Left renal pelvis (tissue), 4 donors: ENCODE measurements at places on chromosomes 3 and 15.

DNA sequence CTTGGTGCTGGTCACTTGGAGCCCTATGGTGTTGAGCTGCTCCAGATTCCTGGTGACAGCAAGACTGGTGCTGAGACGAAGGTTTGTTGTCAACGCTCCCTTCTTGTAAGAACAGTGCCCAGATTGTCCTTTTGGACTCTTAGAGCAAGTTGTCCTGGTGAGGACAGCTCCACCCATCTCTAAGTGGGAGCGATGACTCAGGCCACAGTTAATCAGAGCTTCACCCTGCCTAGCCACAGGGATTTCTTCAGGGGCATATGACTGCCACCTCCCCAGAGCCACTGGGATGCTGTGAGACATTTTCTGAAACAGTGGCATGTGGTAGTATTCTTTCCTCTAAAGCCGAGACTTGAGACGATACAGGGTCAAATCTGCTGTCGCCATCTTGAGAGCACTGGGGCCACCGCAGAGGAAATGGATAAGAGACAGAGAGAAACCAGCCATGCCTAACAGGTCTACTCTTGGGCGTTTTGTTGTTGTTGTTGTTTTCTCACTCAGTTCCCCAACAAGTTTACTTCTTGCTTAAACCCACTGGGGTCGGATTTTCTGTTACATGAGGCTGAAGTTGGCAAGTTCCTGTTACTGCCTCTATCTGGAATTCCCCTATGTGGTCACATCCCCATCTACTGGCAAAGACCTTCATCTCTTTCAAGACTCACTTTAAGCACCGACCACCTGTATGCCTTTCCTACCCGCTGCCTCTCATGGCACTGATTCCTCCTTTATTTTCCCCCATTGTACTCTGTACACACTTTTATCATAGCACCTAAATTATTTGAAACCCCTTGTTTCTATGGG lies 16.0 kb upstream of the PCOLCE2 start:
- DNase-seq = no peak

DNA sequence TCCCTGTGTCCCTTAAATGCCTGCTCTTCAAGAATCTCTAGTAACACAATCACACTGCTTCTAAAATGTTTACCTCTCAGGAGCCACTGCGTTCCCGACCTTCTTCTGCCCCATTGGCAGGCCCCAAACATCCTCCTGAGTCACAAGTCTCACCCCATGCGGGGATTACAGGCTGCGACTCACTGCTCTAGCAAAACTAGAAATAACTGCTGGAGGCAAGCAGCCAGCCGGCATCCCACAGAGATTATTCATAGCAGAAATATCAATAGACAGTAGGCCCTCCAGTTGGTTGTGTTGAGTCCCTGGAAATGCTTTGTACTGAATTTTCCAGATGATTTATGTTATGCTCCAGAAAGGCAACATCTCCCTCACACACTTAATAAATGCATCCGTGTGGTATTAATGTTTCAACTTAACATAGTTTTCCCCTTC lies 64.8 kb downstream of the RFTN1 start:
- DNase-seq = no peak

DNA sequence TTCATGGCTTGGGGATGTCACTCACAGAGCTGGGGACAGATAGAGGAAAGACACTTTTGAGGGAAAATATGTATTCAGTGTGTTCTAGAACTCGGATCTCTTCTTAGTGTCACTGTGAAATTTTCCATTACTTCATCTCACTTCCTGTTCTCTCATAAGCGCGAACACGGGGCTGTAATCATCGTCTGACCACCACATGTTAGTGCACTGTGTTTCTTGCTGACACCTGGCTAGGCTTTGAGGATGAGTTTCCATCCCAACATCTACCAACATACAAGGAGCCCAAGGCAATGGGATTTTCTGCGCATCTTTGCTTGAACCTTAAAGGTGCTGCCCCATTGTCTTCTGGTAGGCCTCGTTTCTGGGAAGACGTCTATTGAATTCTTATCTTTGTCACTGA lies 84.0 kb downstream of the LIPC start:
- no peak for DNase-seq

DNA sequence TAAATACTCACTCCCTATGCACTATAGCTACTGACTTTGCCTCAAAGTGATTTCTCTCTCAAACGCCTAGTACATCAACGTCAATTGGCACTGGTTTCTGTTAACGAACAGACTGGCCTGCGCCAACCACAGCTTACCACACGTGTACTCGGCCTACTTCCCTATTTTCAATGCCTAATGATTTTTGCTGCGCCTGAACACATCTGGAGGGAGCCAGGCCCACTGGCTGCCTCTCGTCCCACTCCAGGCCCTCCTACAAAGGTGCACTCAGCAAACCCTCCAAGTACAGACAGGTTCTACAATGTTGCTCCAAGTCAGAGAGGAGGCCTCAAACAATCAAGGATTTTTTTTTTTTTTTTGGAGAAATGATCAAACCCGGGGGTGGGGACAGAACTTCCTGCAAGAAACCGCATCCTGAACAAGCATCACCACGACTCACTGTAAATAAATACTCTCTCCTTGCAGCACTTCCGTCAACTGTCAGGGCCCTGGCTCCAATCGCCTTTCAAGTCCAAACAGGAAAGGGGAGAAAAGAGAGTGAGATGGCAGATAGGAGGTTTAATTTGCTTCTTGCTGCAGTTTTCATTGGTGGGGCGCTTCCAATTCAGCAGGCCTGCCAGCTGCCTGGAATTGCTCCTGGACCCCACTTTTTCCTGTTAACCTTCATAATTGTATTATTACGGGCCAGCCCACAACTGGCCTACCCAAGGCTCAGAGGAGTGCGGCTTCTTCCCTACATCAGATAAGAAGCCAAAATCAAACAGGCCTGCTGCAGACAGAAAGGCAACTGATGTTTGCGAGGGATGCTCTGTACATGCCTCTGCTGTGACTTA lies 139.3 kb downstream of the FOXP1 start:
- DNase-seq = no peak

- no peak for DNase-seq
Measured at GRCh38 chr15:39399600-39399999, 181.3 kb upstream of the THBS1 start.

DNA sequence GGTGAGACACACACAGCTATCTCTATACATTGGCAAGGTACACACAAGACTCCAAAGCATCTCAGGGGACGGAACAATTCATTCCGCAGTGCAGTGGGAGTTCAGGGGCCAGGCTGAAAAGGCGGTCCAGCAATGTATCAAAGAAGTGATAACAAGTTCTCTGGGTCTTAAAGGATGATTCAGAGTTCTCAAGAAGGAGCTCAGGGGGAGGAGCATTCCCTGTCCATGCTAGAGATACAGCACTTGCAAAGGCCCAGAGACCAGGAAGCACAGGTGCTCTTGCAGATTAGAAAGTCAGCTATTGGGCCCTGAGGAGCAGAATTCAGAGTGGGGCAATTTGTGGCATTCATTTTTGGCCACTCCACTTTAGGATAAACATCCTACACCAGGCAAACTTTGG lies 34.9 kb downstream of the MECOM start:
- no peak for DNase-seq

- DNase-seq = no peak
Measured at GRCh38 chr15:95284933-95285421, 1045.5 kb upstream of the NR2F2 start.

DNA sequence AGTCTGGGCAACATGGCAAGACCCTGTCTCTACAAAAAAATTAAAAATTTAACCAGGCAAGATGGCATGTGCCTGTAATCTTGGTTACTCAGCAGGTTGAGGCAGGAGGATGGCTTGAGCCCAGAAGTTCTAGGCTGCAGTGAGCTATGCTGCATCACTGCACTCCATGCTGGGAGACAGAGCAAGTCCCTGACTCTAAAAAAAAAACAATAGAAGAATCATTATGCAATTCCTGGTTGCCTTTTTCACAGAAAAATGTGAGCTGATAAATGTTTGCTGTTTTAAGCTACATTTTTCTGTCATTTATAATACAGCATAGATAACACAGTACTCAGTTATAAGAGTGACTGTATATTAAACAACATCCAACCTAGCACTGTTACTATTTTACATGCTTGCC lies 148.8 kb downstream of the SCAPER start:
- DNase-seq = no peak

- no peak for DNase-seq
Measured at GRCh38 chr15:27646531-27646930, 452.6 kb downstream of the OCA2 start.

DNA sequence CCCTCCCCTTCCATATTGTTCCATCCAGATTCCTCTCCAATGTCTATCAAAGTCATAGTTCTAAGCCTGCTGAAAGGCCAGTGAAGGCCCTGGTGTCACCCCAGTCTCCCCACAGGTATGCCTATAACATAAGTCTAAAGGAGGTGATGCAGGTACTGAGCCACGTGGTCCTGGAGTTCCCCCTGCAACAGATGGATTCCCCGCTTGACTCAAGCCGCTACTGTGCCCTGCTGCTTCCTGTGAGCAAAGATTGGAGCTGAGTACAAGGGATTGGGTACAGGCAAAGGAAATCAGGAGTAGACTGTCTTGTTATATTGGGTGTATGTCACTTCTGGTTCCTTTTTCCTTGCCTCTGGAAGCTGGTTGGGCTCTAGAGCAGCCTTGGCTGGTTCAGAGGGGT lies 8.2 kb downstream of the EIF2B5 start:
- DNase-seq = no peak

DNA sequence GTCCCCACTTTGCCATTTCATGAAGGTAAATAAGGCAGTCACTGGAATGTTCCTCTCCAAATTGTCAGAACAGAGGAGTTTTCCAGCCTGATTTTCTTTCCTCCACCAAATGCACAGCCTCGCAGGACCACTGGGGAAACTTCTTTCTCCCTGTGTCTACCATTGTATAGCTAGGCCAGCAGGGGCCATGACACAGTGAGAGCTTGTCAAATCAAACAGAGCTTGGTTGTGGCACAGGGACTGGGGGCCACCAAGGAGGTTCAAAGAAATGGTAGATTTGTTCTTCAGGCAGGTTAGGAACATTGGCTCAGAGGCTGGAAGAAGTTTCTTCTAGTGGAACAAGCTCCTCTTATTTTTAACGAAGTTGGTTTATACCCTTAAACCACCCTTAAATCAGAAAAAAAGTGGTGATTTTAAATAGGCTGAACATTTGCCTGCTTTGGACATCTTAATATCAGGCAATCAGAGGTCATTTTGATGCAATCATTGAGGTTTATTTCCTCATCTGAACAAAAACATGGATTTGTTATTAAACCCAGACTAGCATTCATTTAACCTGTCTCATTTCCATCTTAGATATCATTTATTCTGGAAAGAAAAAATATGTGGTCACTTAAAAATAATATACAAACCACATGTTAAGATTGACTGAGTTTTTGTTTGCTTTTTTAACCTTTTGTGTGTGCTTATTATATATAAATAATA lies 105.6 kb downstream of the GTPBP8 start:
- DNase-seq = no peak

DNA sequence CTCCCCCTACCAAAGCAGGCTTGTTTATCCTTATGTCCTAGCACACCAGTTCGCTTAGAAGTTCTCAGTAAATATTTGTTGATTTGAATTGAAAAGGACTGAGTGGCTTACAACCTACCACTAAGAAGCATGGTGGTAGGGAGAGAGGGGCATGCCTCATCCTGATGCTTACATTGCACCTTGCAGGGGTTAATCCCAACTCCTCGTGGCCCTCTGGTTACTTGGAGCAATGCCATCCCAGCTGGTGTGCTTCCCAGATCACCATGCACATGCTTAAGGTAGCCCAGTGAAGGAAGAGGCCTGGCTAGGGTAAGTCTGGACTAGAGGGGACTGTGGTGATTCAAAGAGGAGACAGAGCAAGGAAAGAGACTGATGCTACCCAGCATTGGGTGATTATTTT lies 253.3 kb downstream of the CLSTN2 start:
- no peak for DNase-seq

- no peak for DNase-seq
Measured at GRCh38 chr15:39031596-39031995, 467.0 kb upstream of the RASGRP1 start.

- no peak for DNase-seq
Measured at GRCh38 chr3:105618556-105618955, 250.3 kb downstream of the CBLB start.

- DNase-seq = no peak
Measured at GRCh38 chr15:84034578-84035398, 200.8 kb upstream of the GOLGA6L4 start.

- DNase-seq = no peak
Measured at GRCh38 chr3:193605876-193606275, 12.9 kb downstream of the OPA1 start.

GRCh38 chr3:11230832-11231231 lies 41.4 kb upstream of the ATG7 start:
- no peak for DNase-seq

GRCh38 chr3:86942206-86942605 lies 48.7 kb downstream of the VGLL3 start:
- DNase-seq = no peak

GRCh38 chr15:68410466-68411342 lies 21.3 kb downstream of the ITGA11 start:
- no peak for DNase-seq

DNA sequence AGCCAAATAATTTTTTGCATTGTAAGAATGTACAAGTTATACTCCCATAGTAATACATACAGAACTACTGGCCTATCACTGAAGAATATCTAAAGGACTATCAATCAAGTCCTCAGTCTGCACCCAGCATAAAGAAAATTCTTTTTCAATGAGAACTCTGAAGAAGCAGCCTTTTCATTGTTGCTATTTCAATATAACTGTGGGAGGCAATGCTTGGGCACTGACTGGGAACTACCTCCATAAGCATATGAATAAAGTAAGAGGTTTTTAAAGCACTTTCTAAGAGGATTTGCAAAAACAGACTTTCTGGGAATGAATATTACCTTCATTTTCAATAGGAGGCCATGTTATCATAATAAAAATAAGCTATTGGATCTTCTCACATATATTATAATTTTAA lies 24.6 kb upstream of the NECTIN3 start:
- no peak for DNase-seq

DNA sequence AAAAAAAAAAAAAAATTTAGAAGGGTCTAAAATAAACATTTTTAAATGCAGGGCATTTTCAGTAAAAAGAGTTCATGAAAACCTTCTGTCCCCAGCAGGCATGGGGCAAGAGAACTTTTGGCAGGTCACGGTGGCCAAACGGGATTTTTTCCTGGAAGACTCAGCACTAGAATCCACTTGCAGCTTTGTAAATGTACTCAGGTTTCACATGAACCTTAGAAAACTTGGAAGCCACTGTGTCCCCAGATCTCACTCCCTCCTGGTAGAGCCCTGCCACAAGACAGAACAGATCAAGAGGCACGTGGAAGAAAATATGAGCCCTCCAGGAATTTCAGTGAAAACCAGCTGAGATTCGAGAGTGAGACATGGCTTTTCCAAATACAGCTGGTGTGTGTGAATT lies 2.1 kb upstream of the GNB5 start:
- no peak for DNase-seq

- no peak for DNase-seq
Measured at GRCh38 chr3:13424141-13424844, 4.2 kb upstream of the NUP210 start.
